ENCODE measurements at places on chromosomes 7 and 10.

GRCh38 chr10:27982875-27983543, 15.9 kb downstream of the ODAD2 start:
- DNase-seq: no peak

- no peak for DNase-seq
Measured at GRCh38 chr10:16910793-16911164, 93.6 kb upstream of the RSU1 start.

GRCh38 chr7:42945821-42946626, 13.8 kb downstream of the MRPL32 start:
- no peak for DNase-seq

DNA sequence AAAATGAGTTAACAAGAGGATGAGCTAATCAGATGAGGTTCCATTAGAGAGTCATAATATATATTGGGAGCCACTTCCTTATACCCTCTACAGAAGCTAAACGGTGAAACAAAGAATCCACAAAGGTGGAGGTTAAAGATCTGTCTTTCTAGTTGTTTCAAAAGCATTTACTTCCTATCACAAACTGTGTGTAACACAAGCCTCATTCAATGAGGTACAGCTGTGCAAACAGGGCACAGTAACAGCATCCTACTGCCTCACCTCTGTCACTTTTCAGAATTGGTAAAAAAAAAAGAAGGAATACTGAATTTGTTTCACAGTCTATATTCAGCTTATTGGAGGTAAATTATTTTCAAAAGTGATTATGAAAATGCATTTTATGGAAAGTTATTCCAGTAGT, 128.7 kb downstream of the AGMO start:
- DNase-seq: no peak

DNA sequence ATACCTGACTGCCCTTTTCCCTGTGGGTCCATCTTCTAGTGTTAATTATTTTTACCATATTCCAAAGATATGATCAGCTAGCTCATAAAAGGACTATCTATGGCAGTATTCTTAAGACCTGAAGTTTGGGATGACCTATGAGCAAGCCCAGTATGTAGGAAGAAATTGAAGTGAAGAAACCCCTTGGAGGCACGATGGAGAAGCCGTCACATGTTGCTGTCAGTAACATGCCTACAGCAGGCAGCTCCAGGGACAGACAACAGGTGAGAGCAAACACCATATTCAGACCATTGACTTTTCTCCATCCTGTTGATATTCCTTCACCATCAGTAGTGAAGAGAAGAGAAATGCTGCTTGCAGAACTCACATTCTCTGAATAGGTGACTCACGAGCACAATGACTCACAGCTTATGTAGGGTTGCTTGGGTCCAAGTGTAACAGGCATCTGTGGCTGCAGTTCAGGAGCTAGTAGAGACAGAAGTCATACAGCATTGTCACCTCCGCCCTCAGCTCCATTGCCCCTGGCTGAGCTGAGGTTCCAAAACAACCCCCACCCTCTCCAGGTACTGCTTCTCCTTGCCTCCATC, 8.4 kb upstream of the LYZL2 start:
- no peak for DNase-seq

DNA sequence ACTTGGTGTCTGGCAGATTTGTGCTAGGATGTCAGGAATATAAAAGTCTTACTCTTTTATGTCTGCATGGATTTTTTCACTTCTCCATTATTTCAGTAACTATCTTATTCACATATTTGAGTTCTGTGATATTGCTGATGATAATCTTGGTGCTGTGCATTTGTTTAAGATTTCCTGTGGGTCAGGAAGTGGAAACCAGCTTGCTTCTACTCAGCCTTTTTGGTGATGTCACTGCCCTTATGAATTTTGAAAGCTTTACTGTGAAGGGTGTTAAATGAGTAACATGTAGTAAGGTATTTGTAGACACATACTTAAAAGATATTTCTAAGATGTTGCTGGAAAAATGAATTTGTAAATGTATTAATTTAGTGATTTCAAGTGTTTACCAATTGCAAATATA, 69.5 kb upstream of the VOPP1 start:
- peak; percentile 41 for DNase-seq

GRCh38 chr7:135713836-135714470, 14.0 kb downstream of the SLC13A4 start:
- DNase-seq: no peak

GRCh38 chr7:103065667-103066066, 8.9 kb downstream of the FBXL13 start:
- no peak for DNase-seq

GRCh38 chr7:38187794-38188440, 9.9 kb downstream of the STARD3NL start:
- no peak for DNase-seq

DNA sequence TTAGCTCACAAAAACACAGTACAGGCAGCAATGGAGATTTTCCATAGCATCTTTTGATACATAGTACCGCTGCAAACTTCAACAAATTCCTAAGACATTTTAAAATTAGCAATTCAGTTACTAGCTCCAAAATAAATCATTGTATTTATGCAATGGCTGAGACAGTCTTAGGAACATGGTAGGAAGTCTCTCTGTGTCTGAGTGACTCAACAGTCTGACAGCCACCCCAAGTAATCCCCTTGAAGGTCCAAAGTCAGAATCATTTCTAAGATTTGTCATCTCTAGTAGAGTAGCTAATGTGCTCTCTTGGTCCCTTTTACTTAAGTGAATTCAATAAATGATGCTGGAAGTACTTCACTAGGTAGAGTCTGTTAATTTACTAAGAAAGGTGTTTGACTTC, 93.8 kb upstream of the NOBOX start:
- no peak for DNase-seq

DNA sequence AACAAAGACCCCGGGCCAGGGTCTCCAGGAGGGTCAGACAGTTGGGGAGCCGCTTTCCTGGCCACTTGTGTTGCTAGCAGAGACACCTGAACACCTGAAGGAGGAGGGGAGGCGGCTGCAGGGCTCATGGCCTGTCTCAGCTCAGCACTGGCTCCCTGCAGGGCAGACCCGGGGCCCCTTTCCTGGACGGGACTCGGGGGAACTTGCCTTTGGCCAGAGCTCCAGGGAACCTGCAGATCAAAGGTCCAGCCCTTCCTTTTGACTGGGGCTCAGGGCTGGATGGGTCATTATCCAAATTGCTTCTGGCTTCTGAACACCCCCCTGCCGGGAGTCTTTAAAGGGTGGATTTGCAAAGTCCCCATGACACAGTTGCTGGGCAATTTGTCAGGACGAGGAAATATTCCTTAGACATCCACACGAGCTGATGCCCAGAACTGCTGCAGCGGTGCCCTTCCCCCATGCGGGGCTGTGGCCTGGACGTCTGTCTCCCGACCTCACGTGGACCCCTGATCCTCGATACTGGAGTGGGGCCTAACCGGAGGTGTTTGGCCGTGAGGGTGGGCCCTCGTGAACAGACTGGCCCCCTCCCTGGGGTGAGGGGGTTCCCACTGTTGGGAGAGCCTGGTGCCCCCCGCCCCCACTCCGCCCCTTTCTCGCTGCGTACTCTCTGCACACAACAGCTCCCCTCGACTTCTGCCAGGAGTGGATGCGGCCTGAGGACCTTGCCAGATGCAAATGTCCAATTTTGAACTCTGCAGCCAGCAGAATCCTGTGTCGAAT, 194.3 kb downstream of the ELFN1 start:
- DNase-seq: no peak

GRCh38 chr7:151375530-151376217, 34.1 kb downstream of the NUB1 start:
- DNase-seq: no peak

DNA sequence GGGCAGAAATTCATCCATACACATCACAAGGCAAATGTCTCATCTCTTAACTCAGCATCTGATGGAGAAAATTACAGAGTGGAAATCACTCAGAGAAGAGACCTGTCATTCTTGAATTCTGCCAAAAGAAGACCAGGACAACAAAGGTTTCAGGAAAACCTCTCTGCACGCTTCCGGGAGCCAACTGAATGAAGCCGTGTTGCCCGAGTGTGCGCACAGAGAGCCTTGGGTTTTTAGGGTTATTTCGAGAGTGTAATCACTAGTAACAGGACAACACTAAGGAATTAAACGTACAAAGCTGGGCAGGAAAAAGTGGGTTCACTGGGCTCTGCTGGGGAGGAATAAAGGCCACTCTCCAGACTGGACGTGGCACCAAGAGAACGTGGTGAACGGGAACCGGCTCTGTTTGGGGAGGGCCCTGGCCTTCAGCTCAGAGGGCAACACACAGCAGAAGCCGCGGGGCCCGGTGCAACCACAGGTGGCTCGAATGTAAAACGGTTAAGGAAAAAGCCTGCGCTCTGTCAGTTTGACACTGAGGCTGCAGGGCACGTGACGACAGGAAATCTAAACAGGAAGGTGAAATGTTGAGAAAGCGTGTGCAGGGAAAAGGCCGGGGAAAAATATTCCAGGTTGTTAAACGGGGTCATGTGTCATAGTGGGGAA, 331.5 kb downstream of the DNAJB6 start:
- DNase-seq: no peak

GRCh38 chr10:6019796-6020195, 42.4 kb downstream of the IL2RA start:
- no peak for DNase-seq

GRCh38 chr10:48659790-48660189, 24.9 kb upstream of the WDFY4 start:
- DNase-seq: no peak

DNA sequence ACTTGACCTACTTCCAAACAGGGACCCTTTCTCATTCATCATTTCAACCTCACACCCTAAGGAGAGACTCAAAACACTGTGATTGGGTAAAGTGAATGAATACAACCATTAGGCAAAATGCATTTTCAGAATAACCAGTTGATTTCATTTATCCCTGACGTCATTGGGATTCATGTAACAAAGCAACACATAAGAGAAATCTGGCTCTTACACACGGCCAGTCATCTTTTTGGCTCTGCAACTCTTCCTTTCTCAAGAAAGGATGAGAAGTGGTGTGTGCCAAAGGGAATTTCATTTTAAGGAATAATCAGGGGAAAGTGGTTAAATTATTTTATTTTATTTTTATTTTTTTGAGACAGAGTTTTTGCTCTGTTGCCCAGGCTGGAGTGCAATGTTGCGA, 83.1 kb downstream of the CPVL start:
- DNase-seq: no peak

DNA sequence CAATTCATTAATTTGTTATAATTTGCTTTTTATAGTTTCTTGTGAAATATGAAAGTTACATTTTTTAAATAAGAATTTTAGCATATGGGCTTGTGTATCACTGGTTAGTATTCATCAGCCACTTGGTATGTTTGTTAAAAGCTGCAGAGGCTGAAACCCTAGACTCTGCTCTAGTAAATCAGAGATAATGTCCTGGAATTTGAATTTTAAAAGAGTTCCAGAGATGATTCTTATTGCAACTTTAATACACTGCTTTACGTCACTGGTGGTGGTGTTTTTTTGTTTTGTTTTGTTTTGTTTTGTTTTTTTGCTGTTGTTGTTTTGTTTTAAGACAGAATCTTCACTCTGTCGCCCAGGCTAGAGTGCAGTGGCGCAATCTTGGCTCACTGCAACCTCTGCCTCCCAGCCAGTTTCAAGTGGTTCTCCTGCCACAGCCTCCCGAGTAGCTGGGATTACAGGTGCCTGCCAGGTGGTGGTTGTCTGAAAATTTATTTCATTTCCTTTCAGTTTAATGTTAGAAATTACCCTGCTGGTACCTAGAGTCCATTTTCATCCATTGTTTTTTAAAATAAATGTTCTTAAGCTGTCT, 43.8 kb downstream of the PTPN12 start:
- no peak for DNase-seq

DNA sequence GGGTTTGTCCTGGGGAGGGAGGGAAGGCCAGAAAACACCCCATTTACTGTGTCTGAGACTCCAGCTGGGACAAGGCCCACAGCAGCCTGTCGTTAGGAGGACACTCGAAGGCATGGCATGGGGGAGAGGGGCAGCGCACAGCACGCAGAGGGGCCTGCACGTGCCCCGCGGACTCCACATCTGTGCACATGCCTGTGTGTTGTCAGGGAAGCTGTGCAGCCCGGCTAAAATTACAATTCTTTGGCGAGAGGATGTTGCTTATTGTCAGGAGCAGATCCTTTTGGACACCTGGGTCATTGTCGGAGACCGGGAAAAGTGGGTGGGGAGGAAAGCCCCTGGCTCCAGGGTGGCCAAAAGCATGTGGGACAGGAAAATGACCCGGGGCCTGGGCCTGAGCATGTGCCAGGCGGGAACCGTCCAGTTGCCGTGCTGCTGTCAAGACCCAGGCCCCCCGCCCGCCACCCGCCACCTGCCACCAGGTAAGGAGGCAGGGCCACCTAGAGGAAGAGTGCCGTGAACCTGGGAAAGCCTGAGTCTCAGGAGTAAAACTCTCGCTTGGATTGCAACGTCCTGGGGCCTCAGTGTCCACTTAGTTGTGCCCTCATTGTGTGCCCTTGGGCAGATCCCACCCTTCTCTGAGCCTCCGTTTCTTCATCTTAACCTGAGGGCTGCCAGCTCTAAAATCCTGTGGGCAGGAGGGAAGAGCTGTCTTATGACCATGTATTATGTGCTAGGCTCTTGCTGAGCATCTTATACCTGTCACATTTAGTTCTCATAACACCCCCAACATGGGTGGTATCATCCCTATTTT, 7.2 kb downstream of the VSIR start:
- DNase-seq: no peak

- no peak for DNase-seq
Measured at GRCh38 chr7:70607281-70607680, 524.7 kb upstream of the GALNT17 start.

DNA sequence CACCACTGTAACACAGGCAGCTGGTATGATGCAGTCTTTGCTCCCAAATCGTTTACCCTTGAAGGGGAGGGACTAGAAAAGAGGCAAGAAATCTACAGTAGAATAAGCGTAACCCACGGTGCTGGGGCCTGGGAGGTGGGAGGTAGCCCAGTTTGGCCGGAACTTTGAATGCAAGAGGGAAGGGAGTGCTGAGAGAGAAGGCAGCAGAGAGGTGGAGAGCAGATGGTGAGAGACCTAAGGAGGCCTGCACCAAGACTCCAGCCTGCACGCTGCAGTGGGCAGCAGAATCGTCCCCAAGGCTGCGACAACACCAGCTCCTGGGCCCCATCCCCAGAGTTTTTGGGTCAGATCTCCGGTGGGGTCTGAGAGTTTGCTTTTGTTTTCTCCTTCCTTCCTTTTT, 547.5 kb downstream of the GALNT17 start:
- no peak for DNase-seq

GRCh38 chr7:158495786-158496185, 91.8 kb downstream of the PTPRN2 start:
- no peak for DNase-seq

GRCh38 chr10:55351431-55351830, 550.4 kb upstream of the PCDH15 start:
- DNase-seq: no peak

GRCh38 chr7:20276705-20277472, 53.8 kb upstream of the ITGB8 start:
- DNase-seq: no peak

- DNase-seq: no peak
Measured at GRCh38 chr7:40584667-40585433, 450.0 kb downstream of the SUGCT start.

All from CD4-positive, alpha-beta memory T cell (primary cell).